Gastroesophageal sphincter (tissue), 4 donors: ENCODE measurements at places on chromosomes 4 and X. TPM values are rescaled to one million over a fixed set of nuclear protein-coding genes. Genes with fewer than 3 reads are reported as not detected.

DNA sequence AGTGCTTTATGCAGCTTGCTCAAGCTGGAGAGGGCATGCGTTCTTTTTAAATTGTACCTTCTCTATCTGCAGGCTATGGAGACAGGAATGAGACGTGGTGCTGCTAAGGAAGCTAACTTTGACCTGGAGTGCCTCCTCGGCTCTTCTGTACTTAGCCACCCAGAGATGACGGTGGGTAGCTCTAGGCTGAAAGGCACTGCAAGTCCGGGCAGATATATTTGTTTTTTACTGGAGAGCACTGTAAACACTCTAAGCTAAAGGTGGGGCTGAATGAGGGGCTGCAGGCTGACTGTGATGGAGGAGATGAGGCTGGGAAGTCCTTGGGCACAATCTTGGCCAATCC is 12.1 kb downstream of the ELF4 start:
- ATAC-seq = no peak

DNA sequence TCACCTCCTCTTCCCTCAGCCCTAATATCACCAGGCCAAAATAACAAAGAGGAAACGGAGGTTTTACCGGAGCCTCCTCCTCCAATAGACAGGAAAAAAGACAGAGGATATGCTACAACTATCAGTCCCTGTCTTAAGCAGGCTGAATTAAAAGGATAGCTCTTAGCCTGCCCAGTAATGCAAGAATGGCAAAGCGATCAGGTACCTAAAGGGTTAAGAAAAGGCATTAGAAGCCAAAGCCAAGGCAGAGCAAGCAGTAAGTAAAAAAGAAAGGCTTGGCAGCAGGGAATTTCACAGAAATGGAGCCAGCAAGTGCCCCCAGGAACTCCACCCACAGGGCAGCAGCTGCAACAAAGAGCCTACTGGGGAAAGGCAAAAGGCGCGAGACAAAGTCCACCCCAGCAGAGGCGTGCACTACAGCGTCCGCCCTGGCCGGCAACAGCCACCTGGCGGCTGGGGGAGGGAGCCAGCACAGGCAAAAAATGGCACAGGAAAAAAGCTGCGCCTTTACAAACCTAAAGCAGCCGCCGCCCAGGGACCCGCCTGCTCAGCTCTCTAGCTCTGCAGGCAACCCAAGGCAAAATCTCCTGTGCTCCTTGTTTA is 220.6 kb upstream of the ZC4H2 start:
- ATAC-seq = no peak

DNA sequence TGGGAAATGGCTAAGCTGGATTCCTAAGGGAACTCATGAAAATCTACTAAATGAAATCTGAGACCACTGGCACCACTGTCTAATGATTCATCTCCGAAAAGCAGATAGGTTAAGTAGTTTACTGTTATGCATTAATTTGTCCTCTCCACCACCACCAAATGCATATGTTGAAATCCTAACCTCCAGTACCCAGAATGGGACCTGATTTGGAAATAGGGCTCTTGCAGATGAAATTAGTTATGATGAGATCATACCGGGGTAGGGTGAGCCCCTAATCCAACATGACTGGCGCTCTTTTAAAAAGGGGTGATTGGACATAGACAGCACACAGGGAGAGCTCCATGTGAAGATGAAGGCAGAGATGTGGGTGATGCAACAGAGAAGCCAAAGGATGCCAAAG is 124.9 kb upstream of the GUCY1A1 start:
- no peak for ATAC-seq

- ATAC-seq = no peak
Observed at GRCh38 chr4:4614925-4615678, 73.3 kb upstream of the STX18 start.

DNA sequence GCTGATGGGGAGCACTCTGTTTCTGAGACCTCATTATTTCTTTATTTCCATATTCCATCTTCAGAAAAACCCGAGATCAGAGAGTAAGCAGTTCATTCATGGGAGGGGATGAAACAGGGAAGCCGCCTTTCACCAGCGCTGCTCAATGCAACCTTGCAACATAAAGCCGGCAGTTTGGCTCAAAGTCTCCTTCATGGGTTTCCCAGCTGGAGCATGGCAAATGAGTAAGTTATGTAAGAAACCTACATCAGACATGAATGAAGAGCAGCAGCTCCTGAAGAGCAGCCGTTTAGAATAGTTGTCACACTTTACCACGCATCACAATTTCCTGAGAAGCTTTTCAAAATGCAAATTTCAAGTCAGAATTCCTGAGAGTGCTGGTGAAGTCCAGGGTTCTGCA is 578.8 kb downstream of the FSTL5 start:
- ATAC-seq = no peak

DNA sequence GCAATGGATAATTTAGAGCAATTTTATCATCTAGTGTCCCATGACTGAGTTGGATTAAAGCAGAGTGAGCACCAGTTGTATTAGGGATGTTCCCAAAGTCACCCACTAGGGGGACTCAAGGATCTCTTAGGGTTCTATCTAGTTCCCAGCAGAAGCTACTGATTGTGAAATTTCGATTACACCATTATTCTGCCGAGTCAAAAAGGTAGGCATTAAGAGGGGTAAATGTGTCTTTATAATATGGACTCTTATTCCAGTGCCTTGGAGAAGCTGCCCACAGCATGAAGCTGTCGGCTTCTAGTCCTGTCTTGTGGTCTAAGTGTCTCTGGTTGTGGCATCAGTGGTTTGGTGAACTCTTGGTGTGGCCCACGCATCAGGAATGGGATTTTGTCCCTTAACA is 53.3 kb downstream of the RGS12 start:
- peak; percentile 89 for ATAC-seq

GRCh38 chr4:189659287-189659686 is 281.4 kb upstream of the FRG1 start:
- no peak for ATAC-seq

GRCh38 chrX:78384486-78384885 is 57.1 kb upstream of the CYSLTR1 start:
- no peak for ATAC-seq

KCND1 gene
- total RNA-seq = 1.6 TPM

XG gene
- 0.47 TPM for total RNA-seq

- ATAC-seq = no peak
Observed at GRCh38 chr4:95528388-95528948, 20.3 kb downstream of the UNC5C start.

RBM46 gene
- 0.08 TPM for total RNA-seq

PAGE2 gene
- total RNA-seq = not detected

DNA sequence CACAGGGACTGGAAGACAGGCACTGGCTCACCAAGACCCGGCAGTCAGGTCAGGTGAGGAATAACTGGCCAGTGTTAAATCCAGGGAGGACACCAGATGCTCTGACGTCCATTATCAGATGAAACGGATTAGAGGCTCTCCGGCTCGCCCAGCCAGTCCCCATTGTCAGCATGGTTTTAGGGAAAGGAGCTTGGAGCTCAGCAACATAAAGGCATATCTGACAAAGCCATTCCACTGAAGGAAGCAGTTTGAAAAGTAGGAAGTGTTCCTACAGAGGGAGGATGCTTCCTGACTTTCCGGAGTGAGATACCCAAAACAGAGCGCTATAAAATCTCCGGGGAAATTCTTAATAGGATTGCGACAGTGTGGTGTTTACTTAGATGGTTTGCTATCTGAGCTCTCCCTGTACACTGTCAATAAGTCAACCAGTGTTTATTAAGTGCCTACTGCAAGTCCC is 14.8 kb downstream of the NDNF start:
- peak; percentile 16 for ATAC-seq

PFKFB1 gene
- total RNA-seq = not detected

DNA sequence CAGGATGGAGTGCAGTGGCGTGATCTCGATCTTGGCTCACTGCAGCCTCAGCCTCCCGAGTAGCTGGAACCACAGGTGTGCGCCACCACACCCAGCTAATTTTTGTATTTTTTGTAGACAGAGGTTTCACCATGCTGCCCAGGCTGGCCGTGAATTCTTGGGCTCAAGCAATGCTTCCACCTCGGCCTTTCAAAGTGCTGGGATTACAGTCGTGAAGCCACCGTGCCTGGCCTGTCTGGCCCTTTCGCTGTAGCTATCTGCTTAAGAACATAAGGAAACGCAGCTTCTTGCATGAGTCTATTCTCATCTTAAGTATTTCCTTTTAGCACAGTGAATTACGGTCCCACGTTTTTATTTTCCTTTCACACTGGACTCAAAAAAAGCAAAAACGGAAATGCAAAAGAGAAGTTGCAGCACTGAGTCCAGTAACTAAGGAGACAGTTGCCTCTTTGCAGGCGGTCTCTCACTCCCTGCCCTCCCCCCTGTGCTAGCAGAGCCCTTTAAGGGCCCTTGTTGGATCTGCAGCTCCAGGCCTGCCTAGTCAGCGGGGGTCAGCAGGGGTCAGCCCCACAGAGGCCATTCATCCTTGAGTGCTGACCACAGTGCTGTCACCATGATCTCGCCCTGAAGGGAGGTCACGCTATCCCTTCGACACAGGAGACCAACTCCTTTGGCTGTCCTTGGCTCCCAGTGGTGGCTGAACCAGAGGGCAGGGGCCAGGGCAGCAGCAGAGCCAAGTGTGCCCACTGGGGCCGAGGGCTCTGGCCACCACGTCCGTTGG is 21.8 kb upstream of the TBC1D14 start:
- ATAC-seq = peak; percentile 20

MAGEB10 gene
- total RNA-seq = not detected

RBMXL3 gene
- total RNA-seq = not detected

MAGEA11 gene
- total RNA-seq = not detected

GRCh38 chr4:123133397-123134050 is 211.1 kb upstream of the NUDT6 start:
- ATAC-seq = no peak

GRCh38 chr4:7009564-7009963 is 33.6 kb upstream of the TADA2B start:
- ATAC-seq = no peak

DNA sequence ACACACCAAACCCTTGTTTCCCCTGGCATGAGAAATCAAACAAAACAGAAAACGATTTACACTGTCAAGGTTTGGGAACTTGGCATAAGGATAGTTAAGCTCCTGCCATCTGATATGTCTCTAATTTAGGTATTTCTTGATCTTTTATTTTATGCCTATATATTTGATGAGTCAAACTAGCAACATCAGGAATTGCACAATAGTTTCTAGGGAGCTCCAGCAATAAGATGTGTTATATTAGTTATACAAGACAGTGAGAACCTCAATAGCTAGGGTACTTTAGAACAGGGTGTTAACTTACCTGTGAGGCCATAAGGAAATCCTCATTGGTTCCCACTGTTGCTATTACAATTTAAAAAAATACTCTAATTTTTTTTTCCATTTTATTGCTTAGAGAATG is 474.2 kb downstream of the GBA3 start:
- no peak for ATAC-seq

EPGN gene
- total RNA-seq = 1.6 TPM

CSN1S1 gene
- total RNA-seq = not detected

DNA sequence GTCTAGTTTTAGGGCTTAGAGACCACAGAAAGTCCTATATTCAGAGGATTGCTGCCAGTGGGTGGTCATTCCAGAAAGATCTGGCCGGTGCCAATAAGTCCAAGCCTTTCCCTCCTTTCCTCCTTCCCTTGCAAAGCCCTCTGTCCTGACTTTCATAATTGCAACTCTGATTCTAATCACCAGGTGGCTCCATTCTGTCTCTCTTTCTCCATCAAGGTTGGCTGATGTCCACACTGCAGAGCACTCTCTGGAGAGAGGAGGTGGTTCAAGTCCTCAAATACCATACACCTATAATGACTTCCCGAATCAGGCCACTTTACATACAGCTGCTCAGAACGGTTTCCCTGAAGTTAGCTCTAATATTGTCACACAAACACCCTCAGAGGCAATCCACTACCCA is 22.4 kb upstream of the ARMCX4 start:
- ATAC-seq = no peak
